Right renal cortex interstitium (tissue), 3 donors: ENCODE measurements at places on chromosomes 3 and 15.

DNA sequence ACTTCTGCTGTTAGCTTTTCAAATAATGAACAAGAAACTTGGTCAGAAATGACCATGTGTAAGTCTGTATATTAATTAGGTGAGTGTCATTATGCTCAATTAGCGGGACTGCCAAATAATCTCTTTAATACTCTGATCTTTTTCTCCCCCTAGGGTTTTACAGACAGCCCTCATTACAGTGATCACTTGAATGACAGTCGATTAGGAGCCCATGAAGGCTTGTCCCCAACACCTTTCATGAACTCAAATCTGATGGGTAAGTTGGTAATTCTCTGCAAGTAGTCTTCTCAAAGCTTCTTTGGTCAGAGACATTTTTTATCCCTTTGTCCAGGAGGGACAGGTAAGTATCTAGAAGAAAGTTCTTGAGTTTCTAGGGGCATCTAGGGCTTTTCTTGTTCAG is 173.2 kb downstream of the TCF12 start:
- no peak for DNase-seq

- no peak for DNase-seq
Measured at GRCh38 chr15:74376825-74377581, 9.6 kb upstream of the CYP11A1 start.

- DNase-seq, result no peak
Measured at GRCh38 chr3:99868311-99868646, 50.6 kb downstream of the CMSS1 start.

DNA sequence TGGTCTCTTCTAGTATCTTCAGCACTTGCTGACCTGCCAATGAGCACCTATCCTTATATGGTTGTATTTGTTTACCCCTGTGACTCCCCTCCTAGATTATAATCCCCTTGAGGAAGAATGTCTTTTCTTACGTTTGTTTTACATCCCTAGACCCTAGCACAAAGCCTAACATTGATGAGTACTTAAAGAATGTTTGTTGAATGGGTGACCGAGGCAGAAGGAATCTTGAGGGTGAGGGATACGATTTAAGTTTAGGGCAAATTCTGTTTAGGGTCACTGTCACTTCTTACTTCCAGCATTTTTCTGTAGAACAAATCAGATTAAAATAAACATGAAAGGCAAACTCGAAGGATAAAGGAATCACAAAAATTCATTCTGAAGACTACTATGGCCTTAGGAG is 80.9 kb upstream of the FAM98B start:
- no peak for DNase-seq

DNA sequence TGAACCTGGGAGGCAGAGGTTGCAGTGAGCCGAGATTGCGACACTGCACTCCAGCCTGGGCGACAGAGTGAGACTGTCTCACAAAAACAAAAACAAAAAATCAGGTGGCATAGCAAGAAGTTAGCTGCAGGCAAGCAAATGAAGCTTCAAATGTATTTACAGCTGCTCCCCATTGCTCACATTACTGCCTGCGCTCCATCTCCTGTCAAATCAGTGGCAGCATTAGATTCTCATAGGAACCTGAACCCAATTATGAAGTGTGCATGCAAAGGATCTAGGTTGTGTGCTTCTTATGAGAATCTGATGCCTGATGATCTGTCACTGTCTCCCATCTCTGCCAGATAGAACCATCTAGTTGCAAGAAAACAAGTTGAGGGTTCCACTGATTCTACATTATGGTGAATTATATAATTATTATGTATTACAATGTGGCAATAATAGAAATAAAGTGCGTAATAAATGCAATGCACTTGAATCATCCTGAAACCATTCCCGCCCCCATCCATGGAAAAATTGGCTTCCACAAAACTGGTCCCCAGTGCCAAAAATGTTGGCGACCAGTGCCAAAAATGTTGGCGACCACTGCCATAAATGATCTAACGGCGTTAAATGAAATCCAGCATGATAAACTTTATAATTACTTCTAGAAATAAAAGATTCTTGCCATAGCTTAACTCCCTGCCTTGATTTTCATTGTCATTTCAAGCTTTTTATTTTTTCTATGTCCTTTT is 616.7 kb upstream of the NAALADL2 start:
- no peak for DNase-seq

DNA sequence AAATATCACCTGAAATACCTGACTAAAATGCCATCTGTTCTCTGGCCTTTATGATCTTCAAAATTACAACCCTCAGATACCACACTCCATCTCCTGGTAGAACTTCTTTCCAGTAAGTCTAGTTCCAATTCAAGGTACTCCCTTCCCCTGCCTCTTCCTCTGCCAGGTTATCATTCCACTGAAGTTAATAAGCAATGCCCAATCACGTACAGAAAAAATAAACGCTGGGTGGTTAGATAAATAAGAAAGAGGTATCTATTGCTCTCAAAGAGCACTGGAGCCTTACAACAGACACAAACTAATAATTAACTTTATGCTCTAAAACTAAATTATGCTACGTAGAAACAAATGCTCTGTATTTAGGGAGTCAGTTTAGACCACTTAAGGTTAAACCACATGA is 112.5 kb downstream of the MYO9A start:
- no peak for DNase-seq

DNA sequence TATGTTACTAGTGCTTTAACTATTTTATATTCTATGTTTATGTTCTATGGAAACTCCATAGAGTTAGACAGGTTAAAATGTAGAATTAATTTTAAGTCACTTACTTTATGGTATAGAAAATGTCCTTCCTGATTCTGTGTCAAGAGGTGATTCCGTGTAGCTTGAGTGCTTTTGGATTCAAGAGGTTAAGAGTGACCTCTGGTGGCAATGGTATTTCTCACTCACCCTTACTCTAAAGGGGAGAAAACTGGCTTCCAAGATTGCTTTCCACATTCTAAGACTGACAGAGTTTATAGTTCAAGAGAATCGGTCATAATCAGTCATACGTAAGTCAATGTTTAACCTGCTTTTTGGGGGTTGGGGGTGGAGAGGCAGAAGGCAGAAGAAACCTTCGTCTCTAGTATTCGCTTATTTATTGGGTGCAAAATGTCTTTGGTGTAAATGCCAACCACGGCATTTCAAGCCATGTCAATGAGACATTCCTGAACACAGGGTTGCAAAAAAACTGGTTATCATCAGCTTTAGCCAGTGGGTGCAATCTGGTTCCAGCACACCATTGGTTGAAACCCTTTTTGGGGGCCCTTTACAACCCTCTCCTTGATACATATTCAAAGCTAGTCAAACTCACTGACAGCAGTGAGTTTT is 92.0 kb upstream of the VGLL3 start:
- DNase-seq, result peak; percentile 40
